ENCODE measurements at places on chromosomes 6 and 20.

DNA sequence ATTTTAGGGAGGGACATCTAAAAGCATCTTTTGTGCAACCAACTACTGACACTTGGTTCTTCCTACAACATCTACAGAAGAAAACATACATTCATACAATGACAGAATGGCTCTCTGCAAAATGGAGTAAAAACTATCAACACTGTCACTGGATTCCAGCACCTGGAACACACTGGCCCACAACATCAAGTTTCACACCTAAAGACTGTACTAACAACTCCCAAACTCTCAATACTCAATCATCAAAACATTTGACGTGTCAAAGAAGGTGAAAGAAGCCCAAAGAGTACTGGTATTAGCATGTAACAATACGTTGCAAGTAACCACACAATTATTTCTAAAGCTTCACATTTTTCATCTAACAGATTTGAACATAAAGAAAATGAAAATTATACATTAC, 2.1 kb downstream of the CPNE1 start:
- DNase-seq, result no peak

DNA sequence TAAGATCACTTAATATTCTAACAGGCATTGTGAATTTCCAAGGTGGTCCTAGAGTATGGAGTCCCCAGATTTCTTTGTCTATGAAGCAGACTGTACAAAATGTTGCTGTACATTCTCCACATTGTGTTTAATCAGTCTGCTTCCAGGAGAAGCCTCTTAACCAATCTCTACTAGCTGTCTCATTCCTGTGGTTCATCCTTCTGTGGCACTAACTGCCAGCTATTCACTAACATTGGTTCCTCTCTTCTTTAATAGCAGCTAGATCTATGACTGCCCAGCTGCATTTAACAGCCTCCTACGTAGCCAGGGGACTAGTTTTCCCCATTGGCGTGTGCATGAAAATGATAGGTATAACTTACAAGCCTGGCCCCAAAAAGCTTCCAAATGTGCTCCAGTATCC, 395.4 kb downstream of the SAMD5 start:
- DNase-seq, result no peak

DNA sequence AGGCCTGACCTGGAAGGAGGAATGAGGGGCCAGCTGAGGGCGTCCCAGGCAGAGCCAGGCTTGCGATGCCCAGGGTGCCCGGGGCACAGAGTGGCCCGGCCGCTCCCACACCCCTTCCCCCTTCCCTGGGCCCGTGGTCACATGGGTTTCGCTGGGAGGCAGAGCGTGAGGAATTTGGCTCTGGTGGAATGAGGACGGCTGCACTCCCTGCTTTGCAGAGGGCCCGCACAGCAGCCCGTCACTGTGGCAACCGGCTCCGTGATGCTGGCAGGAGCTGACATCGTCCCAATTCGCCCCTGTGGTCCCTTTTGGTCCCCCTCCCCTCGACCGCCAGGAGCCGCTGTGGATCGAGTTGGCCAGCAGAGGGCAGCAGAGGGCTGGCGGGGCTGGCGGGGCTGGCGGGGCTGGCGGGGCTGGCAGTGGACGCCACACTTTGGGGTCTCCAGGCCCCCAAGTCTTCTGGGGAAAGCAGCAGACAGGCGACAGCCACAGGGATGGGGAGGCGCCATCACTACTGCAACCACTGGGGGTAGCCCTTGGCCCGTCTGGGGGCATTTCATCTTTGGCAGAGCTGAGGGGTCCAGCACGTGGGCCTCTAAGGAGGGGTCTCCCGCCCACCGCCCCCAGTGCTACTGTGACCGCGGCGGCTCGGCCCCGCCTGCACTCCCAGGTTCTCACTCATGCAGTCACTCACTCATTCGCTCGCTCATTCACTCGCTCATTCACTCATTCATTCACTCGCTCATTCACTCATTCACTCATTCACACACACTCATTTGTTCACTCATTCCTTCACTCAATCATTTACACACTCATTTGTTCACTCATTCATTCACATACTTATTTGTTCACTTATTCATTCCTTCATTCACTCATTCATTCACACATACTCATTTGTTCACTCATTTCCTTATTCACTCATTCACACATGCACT, 49.7 kb upstream of the BHLHE23 start:
- no peak for DNase-seq

DNA sequence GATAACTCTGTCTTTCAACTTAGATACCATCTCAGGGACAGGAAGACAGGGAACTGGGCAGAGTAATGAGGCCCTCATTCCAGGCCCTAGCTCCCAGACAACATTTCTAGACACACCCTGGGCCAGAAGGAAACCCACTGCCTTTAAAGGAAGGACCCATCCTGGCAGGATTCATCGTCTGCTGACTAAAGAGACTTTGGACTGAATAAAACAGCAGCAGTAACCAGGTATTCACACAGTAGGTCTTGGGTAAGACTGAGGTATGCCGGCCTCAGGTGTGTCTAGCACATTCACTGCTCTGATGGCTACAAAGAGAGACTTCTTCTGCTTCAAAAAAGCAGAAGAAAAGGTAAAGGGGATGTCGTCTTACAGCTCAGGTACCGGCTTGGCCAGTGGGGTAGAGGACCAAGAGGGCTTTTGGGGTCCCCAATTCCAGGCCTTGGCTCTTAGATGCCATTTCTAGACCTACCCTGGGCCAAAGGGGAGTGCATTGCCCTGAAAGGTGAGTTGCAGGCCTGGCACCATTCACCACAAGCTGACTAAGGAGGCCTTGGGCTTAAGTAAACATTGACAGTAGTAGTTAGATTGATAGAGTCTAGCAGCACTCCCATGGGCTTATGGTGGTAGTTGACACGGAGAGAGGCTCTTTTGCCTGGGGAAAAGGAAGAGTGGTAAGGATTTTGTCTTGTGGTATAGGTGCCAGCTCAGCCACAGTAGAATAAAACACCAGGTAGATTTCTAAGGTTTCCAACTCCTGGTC, 13.4 kb downstream of the SNX14 start:
- no peak for DNase-seq

- DNase-seq, result no peak
These were observed 420.7 kb upstream of the RNF217 start for GRCh38 chr6:124541573-124541972.

DNA sequence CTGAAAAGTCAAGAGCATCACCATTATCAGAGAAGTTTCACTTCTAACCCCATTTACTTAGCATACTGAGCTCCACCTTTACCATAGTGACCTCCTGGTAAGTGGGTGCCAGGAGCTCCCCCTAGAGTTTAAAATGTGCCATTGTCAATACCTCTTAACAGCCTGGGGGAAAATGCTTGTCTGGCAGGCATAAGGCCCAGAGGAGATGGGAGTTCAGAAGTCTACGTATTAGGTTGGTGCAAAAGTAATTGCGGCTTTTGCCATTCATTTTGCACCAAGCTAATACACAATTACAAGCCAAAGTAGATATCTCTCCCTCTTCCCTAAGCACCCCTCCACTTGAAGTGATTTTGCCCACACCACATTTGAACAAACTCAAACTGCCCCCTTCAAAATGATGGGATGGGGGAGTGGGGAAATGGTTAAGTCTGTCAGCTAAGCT, 919.0 kb downstream of the KIF16B start:
- DNase-seq, result no peak
